GM23338 (cell line): ENCODE measurements at places on chromosomes 13 and 19. TPM values are rescaled to one million over a fixed set of nuclear protein-coding genes. Genes with fewer than 3 reads are reported as not detected.

DNA sequence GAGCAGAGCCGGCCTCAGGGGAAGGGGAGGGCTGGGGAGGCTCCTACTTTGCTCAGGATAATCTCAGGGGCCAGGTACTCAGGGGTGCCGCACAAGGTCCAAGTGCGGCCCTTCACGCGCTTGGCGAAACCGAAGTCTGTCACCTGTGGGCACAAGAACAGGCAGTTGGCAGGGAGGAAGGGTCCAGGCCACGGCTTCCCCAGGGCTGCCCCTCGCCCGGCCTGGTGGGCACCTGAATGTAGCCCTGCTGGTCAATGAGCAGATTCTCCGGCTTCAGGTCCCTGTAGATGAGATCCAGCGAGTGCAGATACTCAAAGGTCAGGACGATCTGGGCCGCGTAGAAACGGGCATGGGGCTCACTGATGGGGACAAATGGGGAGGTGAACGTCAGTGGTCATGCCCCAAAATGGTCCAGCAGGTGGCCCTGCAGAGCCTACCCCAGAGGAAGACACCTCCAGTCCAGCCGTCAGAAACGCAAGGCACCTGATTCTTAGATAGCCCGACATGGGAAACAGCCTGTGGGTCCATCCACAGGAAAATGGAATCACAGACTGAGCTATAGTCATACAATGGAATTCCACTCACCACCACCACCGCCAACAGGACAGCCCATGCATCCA, 7.1 kb upstream of the SAMD1 start:
- DNase-seq: peak; percentile 72
- no peaks in the 10 kb centered on the region for H3K4me1 ChIP-seq
- H3K27ac ChIP-seq: no peak overlapping the region
- no peaks in the 10 kb centered on the region for H3K27me3 ChIP-seq
- H3K36me3 ChIP-seq: no peaks in the 10 kb centered on the region
- H3K4me3 ChIP-seq: no peak overlapping the region

DNA sequence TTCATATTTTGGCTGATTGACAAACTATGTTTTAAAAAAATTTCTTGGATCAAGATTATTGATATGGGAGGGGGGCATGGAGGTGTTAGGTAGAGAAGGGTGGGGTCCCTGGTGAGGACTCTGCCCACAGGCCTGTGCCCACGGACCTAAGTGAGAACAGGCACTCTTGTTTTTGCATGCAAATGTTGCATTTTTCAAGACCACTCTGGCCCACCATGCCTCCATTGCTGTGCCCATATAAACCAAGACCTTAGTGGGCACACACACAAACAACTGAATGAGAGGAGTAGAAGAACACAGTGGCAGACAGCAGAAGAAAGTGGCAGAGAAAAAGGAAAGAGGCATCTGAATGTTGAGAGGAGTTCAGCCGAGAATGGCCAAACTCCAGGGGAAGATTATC, 69.6 kb upstream of the ZNF98 start:
- no peaks in the 10 kb centered on the region for H3K4me1 ChIP-seq
- no peak overlapping the region for H3K4me3 ChIP-seq
- H3K27ac ChIP-seq: no peak overlapping the region
- peaks cover 15% of the 10 kb centered on the region; the same call in 1 of the 2 replicates for H3K36me3 ChIP-seq
- DNase-seq: no peak

SSC5D gene
- 0.69 and 1.2 TPM in 2 replicates for total RNA-seq

DNA sequence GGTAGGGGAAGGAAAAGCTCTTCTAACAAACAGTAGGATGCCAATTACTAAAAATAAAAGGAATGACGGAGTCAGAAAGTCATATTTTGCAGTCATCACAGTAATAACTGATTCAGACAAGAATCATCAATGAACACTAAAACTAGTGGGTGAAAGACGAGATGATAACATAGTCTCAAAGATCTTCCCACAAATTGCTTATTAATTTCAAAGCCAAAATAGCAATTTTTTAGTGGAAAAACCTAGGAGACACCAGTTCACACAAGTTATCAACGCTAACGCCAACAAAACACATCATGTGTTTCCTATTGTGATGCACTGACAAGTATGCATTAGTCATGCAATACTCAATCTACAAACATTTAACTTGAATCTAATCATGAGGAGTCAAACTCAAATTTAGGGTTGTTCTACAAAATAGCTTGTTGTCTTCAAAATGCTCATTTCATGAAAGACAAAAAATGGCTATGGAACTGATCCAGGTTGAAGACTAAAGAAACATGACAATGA, 18.6 kb downstream of the ZNF233 start:
- no peak for DNase-seq
- peaks cover 4% of the 10 kb centered on the region for H3K36me3 ChIP-seq
- no peaks in the 10 kb centered on the region for H3K27me3 ChIP-seq
- no peak overlapping the region for H3K27ac ChIP-seq

- H3K27me3 ChIP-seq: no peaks in the 10 kb centered on the region
- H3K36me3 ChIP-seq: peaks cover 13% of the 10 kb centered on the region
- peak; percentile 82 for DNase-seq
- H3K4me1 ChIP-seq: peaks cover 18% of the 10 kb centered on the region
These were observed 687 bp upstream of the FTL start for GRCh38 chr19:48964205-48965039.

DNA sequence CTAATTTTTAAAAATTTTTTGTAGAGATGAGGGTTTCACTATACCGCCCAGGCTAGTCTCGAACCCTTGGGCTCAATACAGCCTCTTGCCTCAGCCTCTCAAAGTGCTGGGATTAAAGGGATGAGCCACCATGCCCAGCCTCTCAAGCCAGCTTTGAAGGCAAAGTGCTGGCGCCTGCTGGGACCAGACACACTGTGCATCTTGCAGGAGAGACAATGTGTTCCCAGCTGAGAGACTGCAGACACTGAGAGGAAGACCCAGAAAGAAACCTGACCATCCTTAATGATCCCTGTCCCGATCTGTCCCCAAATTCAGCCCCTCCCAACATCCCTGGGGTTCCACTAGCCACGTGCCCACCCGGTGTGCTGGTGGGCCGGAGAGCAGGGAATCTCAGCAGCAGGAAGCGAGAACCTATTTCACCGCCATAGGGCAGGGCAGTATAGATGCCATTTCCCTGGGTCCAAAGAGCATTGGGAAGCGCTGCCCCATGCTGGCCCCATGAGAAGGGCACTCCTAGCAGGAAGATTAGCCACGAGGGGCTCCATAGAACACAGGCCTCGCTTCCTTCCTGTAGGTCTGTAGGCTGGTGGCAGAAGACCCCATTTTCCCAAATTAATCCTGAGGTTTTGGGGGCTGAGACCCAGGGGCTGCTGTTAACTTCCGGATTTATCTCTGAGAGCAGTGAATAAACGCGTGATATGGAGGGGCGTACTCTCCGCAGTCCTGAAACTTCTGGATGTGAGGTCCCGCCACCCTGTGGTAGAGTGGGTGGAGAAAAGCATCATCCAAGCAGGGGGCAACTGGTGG, 968 bp downstream of the RAVER1 start:
- peaks cover 11% of the 10 kb centered on the region; the same call in 1 of the 2 replicates for H3K36me3 ChIP-seq
- peaks cover 13% of the 10 kb centered on the region; the same call in 1 of the 2 replicates for H3K4me1 ChIP-seq
